ENCODE measurements at places on chromosomes 5 and 9. TPM values are rescaled to one million over a fixed set of nuclear protein-coding genes. Genes with fewer than 3 reads are reported as not detected.

The LARP1 gene
- total RNA-seq: 64.7 TPM

The GPRIN1 gene
- 7.3 TPM for total RNA-seq

The PTGES gene
- total RNA-seq: 162 TPM

The FOXD4L5 gene
- 0.09 TPM for total RNA-seq

The PDCD1LG2 gene
- 8.3 TPM for total RNA-seq

The ADAMTSL1 gene
- 531 TPM for total RNA-seq

The CDKN2B gene
- total RNA-seq: 74.0 TPM

The NR6A1 gene
- under 0.01 TPM for total RNA-seq

The SKP1 gene
- total RNA-seq: 517 TPM

The ZNF484 gene
- 19.6 TPM for total RNA-seq

The ASPN gene
- total RNA-seq: not detected

The FBXL7 gene
- total RNA-seq: 5.3 TPM

The PKD2L2 gene
- total RNA-seq: not detected

The SPINK6 gene
- not detected for total RNA-seq

The KCNIP1 gene
- not detected for total RNA-seq

The KIF24 gene
- total RNA-seq: 0.59 TPM

The PAEP gene
- total RNA-seq: not detected

The PCDHA8 gene
- under 0.01 TPM for total RNA-seq

The ABLIM3 gene
- 4.2 TPM for total RNA-seq

The PAPPA gene
- total RNA-seq: 211 TPM

Data from smooth muscle cell of the umbilical artery (primary cell).